ENCODE measurements at places on chromosomes 3 and 15. TPM values are rescaled to one million over a fixed set of nuclear protein-coding genes. Genes with fewer than 3 reads are reported as not detected.

- peak; percentile 77 for DNase-seq
- H3K27me3 ChIP-seq = peaks cover 64% of the 10 kb centered on the region
- peaks cover 23% of the 10 kb centered on the region for H3K4me1 ChIP-seq
- H3K4me3 ChIP-seq = peak within 1 kb of the TSS; percentile 42
- no peak within 1 kb of the TSS for H3K27ac ChIP-seq
Observed at GRCh38 chr15:41513506-41514227, at the start of gene LTK. Gene LTK, minus strand, starts transcription at chr15:41513827. Its CDS starts 118 bp downstream, at chr15:41513709.

MEF2A gene
- 32.1 TPM for total RNA-seq

GRCh38 chr3:45353070-45353469 is 35.3 kb upstream of the LARS2 start:
- H3K27me3 ChIP-seq = no peaks in the 10 kb centered on the region
- no peaks in the 10 kb centered on the region for H3K36me3 ChIP-seq
- no peak overlapping the region for H3K27ac ChIP-seq
- no peak overlapping the region for H3K4me3 ChIP-seq
- DNase-seq = no peak

DNA sequence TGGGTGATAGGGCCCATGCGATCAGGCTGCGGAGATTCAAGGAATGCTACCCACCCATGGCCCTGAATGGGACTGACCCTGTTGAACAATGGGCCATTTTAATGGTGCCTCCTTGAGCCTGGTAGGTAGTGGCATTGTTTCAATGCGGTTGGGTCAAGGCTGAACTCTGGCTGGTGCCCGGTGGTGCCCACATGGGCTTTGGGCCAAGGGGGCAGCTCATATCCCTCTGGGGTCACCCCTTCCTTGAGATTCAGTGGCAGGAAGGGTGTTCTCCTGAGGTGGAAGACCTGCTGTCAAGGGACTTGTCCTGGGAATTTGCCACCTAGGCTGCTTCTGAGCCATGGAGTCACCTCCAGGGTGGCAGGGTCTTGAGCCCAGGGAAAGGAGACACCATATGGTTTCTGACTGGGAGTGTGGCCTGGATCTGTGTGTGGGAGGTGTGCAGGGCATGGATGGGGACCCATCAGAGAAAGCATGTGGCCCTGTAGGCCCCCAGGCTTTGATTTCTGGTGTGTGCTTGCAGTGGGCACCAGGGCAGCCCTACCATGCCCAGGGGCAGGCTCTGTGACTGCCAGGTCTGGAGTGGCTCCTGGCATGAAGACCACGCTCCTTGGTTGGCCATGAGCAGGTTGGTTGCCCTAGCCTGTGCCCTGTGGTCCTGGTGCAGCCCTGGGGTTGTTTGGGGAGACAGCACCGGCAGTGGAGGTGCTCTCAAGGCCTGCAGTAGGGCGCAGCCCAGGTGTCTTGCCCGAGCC is 199.9 kb downstream of the UBE3A start:
- DNase-seq = no peak
- H3K4me3 ChIP-seq = no peak overlapping the region
- H3K27me3 ChIP-seq = no peaks in the 10 kb centered on the region

GRCh38 chr3:177746337-177746933 is 549.2 kb upstream of the TBL1XR1 start:
- H3K4me1 ChIP-seq = peaks cover 12% of the 10 kb centered on the region
- no peaks in the 10 kb centered on the region for H3K27me3 ChIP-seq
- DNase-seq = peak; percentile 20

- H3K27ac ChIP-seq = no peak overlapping the region
- peak; percentile 77 for DNase-seq
- H3K4me3 ChIP-seq = peak overlapping the region; percentile 62
Observed at GRCh38 chr3:49803465-49804140, 542 bp downstream of the INKA1 start.

DNA sequence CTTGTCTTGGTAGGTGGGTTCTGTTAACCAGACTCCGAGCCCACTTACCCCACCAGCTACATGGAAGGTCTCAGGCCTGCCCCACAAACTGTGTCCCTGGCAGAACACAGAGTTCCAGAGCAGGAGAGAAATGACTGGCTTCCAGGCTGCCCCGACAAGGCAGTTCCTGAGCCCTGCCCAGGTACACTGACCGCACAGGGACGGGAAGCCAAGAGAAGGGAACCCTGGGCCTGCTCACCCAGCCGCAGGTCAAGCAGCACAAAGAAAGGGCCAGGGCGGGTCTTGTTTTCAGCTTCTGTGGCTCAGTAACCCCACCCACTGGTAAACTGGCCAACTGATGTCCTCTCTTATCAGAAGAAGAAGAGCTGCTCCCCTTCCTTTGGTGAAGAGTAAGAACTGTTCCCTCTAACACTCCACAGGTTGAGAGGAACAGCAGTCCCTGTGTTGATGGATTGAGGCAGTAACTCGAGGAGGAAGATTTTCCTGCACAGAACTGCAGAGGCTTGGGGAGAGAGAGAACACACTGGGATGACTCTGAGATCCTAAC is 68.4 kb downstream of the CRTC3 start:
- H3K36me3 ChIP-seq = no peaks in the 10 kb centered on the region
- peak; percentile 40 for DNase-seq
- H3K4me1 ChIP-seq = peaks cover 5% of the 10 kb centered on the region

All from neural progenitor cell (in vitro differentiated cells).